ENCODE measurements at places on chromosomes 1 and 21.

GRCh38 chr1:41637367-41637766 is 152.9 kb upstream of the EDN2 start:
- no peak for DNase-seq

DNA sequence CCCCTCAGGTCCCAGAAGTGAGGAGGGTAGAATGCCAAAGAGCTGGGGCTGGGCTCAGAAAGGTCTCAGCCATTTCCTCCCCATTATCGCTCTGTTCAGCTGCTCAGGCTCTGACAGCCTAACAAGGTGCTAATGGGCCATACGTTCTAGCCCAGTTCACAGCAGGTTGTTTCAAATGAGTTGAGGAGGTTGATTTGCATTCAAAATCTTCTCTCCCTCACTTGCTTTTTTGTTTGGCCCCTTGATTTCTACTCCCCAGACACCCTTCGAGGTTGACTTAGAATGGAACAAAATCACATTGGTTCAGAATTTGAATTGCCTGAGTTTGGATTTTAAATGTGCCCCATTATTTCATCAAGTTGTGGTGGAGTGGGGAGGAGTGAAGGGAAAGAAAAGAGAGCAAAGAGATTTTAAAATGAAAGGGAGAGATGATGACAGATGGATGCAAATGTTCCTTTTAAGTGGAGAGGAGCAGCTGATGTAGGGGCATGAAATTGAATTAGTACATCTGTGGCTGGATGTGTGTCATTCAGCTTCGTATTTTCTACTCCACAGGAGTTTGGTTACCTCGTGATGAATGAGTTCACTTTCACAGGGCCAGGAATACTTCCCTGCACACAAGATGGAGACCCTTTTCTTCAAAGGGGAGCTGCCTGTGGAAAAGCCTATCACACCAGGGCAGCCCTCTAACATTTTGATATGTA is 425.8 kb upstream of the CAMK1G start:
- DNase-seq, result no peak

DNA sequence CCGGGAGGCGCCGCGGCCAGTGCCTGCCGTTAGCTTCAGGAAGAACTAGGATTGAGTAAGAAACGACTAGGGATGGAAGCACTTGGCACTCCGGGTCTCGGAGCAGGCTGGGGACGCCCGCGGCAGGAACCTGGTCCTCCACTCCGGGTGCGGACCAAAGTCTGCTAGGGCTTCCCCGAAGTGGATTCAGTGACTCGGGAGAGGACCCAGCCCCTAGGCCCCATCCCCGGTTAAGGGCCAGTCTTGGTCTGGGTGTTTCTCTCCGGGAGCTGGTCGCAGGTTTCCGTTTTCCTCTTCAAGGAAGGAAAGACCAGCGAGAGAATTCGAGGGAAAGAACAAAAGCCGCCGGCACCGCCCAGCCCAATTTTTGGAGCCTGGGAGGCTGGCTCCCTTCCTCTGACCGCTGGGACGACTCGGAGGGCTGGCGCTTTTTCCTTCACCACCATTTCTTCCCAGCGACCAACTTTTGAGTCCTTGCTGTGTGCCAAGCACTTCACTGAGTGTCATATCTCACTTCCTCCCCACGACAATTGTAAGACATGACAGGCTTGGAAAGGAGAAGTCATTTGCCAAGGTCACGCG is 16.8 kb upstream of the STMN1 start:
- no peak for DNase-seq

DNA sequence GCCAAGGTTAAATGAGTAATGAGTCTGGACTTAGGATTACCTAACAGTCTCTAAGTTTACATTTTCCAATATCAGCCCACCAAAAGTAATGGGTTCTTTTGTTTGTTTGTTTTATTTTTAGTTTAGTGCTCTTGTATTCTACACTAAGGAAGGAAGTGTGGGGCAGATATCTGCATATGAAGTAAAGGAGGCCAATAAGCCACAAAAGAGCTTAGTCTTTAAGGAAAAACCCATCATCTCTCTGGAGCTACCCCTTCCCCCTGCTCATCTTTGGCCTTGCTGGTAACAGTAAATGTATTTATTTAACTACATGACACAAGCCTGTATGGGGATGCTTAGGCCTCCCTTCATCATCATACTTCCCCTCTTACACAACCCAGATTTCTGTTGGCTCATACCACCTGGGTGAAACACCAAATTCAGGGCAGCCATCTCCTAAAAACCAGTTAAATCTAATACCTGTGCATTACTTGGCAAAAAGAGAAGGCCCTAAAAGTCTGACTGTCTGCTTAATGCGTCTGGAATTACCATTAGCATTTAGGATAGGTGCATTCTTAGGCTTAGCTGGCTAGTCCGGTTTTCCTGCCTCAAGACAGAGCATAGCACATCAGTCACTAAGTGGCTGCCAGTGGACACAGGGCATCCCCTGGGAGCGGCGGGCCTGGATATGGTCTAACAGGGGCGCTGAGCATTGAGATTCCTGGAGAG is 96.8 kb upstream of the ADGRL2 start:
- peak; percentile 60 for DNase-seq

- DNase-seq, result no peak
Measured at GRCh38 chr1:174218983-174219382, 59.7 kb downstream of the RABGAP1L start.

- peak; percentile 17 for DNase-seq
Measured at GRCh38 chr1:6991266-6991665, 206.0 kb downstream of the CAMTA1 start.

GRCh38 chr1:90386899-90387720 is 330.0 kb downstream of the BARHL2 start:
- no peak for DNase-seq

- DNase-seq, result no peak
Measured at GRCh38 chr21:31211836-31212235, 132.2 kb downstream of the TIAM1 start.

GRCh38 chr1:83676106-83676505 is 322.8 kb downstream of the TTLL7 start:
- DNase-seq, result no peak

- peak; percentile 65 for DNase-seq
Measured at GRCh38 chr21:27275294-27275927, 308.5 kb upstream of the ADAMTS5 start.

DNA sequence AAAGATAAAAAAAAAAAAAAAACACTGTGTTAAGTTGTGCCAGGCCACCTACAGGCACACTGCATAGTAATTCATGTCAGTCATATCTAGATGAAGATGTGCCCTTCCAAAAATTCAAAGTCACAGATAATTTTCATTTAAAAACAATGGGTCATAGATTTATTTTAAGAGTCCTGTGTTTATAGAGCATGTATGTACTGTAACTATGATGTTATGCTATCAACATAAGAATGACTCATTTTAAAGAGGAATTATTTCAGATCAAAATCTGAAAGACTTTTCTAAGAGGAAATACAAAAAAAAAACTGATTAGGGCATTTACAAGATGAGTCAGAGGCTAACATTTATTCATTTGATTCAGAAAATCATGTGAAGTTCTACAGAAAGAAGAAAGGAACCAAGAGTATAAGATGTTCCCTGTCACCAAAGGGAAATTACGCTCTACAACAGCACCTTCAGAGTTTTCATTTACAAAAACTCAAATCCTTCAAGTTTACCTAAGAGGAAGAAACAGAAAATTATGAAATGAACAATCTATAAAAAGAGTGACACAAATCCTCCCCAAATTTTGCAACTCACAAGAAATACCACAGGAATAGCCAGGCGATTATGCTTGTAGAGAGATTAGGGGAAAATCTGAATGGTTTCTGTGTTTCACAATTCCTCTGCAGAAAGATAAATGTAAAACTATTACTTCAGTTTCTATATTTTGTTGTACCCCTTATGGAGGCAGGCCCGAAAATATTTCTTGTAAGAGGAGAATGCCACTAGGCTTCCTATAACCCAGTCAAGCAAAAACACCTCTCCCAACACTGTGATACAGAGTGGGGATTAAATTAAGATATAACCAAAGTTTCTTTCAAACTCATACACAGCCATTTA is 13.8 kb downstream of the TP53BP2 start:
- DNase-seq, result no peak

- no peak for DNase-seq
Measured at GRCh38 chr1:109832945-109833344, 69.2 kb upstream of the EPS8L3 start.

GRCh38 chr1:70685300-70686286 is 274.5 kb downstream of the CTH start:
- peak; percentile 24 for DNase-seq

DNA sequence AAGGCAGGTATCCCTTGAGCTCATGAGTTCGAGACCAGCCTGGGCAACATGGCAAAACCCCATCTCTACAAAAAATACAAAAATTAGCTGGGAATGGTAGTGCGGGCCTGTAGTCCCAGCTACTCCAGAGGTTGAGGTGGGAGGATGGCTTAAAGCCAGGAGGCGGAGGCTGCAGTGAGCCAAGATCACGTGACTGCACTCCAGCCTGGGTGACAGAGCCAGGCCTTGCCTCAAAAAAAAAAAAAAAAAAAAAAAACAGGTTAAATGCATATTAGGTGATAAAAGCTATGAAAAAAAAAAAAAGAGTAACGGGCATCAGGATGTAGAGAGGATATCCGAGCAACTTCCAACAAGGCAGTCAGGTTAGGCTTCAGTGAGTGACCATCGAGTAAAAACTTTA is 2.8 kb upstream of the SRRM1 start:
- DNase-seq, result no peak

- no peak for DNase-seq
Measured at GRCh38 chr1:158692356-158692755, 5.8 kb upstream of the SPTA1 start.

DNA sequence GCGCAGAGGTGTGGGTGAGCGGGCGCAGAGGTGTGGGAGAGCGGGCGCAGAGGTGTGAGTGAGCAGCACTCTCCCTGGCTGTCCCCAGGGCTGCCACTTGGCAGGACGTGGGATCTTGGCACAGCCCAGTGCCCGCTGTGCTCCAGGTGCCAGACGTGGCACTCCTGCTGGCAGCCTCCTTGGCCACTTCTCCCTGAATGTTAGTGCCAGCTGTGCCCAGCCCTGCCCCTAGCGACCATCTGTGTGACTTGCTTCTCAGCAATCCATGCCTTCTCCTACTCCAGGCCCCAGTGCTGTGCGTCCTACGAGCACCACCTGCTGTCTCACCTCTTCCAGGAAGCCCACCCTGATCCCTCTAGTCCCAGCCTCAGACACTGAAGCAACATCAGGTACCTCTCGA is 30.5 kb downstream of the KRTAP10-1 start:
- no peak for DNase-seq

DNA sequence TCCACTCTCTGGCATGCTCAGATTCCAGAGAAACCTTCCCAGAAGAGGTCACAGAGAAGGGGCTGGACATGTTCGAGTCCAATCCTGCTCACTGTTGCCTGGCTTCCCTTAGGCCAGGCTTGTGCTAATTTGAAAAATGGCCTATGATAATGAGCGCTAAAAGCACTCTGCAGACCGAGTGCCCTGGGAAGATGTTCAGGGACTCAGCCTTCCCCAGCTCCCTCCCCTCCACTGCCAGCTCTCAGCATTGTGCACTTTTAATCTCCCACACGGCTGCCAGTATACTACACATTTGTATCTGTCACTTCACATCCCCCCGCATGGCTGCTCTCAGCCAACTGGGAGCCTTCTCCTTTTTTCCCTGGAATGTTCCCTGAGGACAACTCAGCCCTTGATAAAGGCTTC is 24.1 kb downstream of the FAM163A start:
- no peak for DNase-seq

GRCh38 chr21:44273046-44273445 is 11.3 kb upstream of the DNMT3L start:
- no peak for DNase-seq

DNA sequence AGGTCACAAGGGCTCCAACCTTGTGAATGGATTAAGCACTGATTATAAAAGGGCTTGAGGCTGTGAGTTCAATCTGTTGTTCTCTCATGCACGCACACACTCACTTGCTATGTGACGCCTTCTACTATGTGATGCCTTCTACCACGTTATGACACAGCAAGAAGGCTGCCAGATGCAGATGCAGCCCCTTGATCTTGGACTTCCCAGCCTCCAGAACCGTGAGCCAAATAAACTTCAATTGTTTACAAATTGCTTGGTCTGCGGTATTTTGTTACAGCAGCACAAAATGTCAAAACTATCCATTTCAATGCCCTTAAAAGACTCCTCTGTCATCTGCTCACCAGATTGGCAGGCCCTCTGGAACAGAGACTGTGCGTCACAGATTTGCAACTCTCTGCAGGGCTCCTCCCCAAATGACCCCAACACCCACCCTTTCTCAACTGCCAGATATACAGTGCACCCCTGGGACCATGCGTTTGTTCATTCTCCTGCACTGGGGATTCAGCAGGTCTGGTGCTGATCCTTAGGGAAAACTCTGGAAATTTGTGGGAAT is 47.8 kb upstream of the KANK4 start:
- no peak for DNase-seq

DNA sequence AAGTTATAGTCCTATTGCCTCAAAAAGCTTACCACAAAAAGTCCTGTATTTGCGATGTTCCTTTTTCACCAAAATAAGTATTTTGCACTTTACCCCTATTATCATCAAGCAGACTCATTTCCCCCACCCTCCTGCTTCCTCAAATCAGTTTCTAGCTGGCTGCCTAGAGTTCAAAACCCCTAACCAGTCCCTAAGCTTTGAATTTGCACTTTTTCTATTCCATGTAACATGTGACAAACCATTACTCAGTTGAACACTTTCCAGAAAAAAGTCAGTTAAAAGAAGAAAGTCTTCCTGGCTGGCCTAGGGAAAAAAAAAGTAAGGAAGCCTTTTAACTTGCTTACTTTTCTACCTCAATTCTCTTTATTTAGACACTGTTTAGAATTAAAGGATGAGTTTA is 8.2 kb downstream of the CEP170 start:
- no peak for DNase-seq

DNA sequence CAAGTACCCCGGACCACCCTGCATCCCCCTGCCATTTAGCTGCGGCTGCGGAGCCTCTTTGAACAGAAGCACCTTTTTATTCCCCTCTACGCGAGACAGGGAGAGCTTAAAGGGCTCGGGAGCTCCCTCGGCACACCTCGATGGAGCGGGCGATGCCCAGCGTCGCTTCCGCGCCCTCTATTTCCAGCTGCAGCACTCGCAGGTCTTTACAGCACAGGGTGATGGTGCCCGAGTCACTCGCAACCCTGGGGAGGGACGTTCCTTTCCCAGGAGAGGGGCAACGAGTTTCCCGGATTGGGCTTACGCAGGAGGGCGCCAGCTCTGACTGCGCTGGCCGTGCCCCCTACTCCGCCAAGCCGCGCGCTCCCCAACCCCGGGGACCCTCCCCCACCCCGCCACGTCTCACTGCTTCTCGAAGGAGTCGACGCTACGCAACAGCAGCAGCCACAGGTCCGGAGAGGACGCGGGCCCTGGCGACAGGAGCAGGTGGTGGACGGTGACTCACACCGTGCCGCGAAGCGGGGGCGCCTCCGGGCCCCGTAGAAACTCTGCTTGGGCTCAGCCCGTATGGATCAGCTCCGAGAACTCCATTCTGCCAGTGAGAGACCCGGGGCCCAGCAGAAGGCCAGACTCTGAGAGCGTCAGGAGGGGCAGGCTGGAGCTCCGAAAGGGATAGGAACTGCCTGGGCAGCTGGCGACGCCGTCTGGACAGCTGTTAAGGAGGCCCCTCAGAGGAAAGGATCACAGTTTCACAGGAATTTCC is 5.8 kb upstream of the FAM167B start:
- DNase-seq, result no peak

- DNase-seq, result no peak
Measured at GRCh38 chr21:43993420-43993934, 18.6 kb upstream of the TRAPPC10 start.

Data from skeletal muscle cell (primary cell).